ENCODE measurements at places on chromosomes 2 and 18.

DNA sequence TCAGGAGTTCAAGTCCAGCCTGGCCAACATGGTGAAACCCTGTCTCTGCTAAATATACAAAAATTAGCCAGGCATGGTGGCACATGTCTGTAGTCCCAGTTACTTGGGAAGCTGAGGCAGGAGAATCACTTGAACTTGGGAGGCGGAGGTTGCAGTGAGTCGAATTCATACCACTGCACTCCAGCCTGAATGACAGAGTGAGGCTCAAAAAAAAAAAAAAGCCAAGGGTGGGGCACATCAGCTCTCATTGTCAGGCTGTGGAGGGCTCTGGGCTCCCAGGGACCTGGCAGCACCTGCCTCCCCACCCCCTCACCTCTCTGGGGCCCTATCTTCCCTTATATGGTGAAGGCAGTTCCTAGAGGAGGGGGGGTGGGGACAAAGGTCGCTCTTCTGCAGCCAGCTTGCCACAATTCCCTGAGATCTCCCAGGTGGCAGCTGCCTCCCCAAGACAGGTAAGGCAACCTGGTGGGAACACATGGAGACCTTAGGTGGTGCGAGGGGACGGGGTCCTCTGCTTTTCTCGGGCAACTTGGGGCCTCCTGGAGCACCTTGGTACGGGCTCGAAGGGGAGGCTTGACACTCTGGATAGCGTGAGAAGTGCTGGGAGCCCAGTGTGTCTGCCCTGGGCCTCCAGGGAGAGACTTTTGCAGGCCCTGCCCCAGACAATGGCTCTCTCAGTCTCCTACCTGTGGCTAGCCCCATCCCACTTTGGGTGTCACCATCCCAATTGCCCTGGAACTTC lies at the start of gene VIL1:
TSS of gene VIL1 (plus strand) at position 407 of the 742 bp plus-strand sequence. CDS start 4,656 bp downstream, outside the sequence.
- no peak for DNase-seq

- DNase-seq, result no peak
Measured at GRCh38 chr2:213980883-213981282, 430.0 kb upstream of the VWC2L start.

DNA sequence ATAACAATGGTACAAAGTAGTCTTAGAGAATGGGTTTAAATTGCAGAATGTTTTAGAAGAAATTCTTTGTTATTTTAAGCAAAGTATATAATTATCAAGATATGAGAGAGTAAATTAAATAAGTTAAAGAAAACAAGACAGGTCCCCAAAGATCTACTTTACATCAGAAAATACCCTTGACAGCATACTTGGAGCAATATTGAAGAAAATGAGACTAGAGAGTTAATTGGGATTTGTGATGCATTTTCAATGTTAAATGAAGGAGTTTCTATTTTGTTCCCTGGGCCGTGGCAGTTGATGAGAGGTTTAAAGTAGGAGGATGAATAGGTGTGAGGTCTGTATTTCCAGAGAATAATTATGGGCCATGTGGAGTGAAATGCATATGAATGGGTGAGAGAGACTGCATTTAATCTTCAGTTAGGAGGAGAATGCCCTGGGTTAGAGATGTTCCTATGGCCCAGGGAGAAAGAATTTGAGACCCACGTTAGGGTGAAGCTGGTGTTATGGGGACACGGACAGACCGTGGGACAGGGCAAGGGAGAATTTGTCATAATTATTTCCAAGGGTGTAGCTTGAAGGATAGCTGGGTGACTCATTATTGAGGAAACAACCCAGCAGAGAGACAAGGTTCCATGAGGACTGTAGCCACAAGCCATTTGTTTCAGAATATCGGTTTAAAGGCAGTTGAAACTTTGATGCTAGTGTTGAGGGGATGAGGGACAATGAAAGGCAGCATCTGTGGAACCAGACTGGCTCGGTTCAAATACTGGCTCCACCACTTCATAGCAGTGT lies 22.7 kb downstream of the MGAT5 start:
- DNase-seq, result no peak

DNA sequence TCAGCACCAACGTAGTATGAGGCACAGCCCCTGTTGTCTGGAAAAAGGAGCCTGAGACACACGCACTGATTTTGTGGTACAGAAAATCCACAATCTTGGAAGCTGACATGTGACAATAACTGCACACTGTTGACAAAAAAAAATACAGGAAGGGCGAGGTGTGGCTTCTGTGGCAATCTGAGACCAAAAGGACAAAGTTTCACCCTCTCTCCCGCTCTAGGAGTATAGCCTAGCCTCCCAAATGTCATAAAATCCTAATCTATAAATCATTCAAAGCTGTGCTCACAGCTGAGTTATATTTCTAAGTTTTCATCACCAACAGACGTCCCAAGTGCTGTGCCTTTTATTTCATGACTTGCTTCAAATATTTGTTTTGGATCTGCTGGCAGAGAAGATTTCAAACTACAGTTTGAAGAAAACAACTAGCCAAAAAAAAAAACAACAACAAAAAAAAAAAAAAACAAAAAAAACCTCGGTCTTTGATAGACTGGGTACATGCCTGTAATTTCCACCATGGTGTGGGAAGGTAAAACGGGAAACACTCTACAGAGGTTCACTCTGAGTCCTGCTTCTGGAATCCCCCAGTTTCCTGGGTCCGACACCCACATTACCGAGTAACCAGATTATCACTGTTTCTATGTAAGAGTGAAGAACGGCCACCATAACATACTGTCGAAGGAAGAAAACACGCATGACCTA lies 61.0 kb downstream of the C2orf76 start:
- DNase-seq, result no peak

DNA sequence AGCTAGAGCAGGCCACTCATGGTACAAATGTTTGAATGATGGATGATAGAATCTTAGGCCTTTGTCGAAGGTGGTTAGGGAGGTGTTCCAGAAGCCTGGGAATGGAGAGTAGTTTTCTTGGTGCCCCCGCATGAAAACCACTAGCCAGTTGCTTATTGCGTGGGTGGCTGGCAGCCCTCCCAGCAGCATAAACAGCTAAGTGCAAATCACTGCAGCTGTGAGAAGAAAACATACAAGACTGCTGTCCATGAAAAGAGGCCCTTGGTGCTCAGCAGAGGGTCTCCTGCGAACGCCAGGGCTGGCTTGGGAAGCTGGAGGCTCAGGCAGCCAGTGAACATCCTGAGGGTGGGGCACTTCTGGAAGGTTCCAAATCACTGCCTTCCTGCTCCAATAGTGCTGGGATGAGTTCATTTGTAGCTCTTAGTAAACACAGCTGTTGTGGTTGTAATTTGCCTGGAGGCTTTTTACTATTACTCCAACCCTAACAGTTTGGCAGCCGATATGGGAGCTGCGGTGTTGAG lies 118.8 kb downstream of the MGAT5 start:
- DNase-seq, result no peak

DNA sequence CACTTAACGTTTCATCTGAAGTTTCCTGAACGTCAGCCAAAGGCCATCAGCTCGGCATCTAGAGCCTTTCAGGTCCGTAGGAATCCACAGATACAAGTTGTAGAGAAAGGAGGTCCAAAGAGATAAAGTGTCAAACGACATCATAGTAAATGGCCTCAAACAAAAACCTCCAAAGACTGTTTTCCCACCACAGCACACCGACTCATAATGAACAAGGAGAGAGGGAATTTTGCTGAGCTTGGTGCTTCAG lies 150.3 kb downstream of the PXDN start:
- no peak for DNase-seq

GRCh38 chr2:169002161-169002738 lies 28.9 kb downstream of the ABCB11 start:
- DNase-seq, result no peak

DNA sequence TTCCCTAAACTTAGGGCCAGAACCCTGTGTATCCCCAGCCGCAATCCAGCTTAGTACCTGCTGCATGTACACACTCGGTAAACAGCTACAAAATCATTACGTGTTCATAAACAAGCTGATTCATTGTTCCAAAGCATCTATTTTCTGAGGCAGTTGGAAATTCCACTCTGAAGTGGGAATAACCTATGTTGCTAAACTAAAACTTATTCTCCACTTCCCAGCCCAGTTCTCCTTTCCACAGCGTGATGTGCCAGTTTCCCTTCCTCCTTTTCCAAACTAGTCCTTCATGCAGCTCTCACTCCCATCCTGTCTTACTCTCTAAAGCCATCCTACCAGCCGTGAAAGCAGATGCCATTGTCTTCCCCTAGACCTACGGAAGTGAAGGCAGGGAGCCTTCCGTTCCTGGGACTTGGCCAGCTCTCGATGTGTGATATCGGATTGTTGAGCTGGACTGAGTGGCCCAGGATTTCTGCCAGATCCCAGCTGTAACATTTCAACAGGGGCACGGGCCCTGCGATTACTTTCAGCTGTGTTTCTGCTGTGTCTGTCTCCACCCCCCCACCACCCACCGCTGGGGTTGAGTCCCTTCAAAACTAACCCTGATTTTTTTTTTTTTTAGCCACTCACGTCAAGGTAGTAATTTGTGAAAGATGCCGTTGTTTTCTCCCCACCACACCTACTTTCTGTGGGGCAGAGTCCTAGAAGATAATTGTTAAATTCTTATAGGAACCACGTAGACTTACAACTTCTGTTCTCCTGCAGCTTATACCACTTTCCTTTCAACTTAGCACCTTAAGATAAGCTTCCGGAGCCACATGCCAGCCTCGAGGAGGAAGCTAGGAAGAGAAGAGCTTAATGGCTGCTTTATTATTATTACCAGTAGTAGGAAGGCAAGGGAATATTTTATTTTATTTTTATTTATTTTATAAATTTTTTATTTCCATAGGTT lies 100.9 kb downstream of the CRIM1 start:
- DNase-seq, result no peak

DNA sequence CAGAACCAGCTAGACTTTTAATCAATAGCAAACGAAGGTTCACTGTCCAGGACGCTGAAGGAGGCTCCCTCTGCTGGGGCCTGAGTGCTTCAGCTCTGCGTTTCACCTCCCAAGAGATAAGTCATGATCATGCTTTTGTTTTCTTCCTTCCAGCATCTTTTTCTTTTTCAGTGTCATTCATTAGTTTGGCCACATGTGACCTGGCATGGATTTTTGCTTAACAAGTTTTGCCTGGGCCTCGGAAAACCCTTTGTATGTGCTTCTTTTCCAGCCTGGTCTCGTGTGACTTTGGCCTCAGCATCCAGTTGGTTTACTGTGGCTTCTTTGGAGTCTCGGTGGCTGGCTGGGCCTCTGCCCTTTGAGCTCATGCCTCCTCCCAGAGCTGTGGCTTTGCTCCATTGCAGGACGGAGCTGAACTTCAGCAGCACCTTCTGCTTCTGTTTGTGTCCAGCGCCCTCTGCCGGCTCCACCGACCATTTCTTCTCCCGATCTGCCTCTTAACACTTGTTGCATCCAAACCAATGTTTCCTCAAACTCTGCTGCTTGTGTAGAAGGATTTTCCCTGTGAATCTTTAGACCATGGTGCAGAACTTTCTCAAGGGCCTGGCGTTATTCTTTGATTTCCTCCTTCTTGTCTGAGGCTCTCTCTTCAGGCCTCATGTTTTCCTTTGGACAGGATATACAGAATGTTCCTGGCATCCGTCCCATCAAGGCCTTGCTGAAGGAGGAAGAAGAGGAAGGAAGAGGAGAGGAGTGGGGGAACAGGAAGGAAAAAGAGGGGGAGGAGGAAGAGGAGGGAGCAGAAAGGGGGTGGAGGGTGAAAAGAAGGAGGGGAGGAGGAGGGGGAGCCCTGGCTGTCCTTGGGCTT lies 23.6 kb upstream of the HES6 start:
- peak; percentile 74 for DNase-seq

DNA sequence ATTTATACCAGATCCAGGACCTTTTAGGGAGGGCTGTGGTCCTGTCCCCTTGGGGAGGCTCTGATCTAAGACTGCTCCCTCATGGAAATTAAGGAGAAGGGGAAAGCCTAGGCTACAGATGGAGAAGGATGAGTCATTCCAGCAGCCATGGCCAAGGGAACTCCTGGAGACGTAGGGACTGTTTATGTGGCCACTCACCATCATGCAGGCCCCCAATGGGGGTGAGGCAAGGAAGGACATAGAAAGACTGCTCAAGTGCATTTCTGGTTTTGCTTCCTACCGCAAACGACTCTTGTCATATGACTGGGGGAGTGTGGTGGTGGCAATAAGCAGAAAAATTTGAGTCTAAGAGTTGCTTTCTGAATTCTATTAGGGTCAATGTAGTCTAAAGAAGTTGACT lies 54.0 kb upstream of the CYP1B1 start:
- no peak for DNase-seq

Data from activated T-cell treated with anti-CD3 and anti-CD28 coated beads, Interleukin-2, amount 50 U/mL, for 1 hour (primary cell).